Activated CD4-positive, alpha-beta T cell treated with anti-CD3 and anti-CD28 coated beads for 48 hours (primary cell): ENCODE measurements at places on chromosomes 5 and 9.

DNA sequence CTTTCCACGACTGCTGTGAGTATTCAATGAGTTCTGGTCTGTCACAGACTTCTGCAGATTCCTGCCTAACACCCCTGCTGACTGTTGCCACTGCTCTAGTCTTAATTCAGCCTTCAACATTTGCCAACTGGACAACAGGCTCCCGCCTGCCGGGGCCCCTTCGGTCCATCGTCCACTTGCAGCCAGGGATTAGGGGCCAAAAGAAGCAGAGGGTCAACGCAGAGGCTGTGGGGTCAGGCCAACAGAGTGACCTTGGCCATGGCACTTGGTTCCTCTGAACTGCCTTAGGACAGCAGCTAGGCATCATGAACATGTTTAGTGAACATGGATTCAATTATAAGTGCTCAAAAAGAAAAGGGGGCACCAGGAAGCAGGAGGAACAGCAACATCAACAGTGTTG lies 28.7 kb downstream of the MORN5 start:
- DNase-seq = no peak

DNA sequence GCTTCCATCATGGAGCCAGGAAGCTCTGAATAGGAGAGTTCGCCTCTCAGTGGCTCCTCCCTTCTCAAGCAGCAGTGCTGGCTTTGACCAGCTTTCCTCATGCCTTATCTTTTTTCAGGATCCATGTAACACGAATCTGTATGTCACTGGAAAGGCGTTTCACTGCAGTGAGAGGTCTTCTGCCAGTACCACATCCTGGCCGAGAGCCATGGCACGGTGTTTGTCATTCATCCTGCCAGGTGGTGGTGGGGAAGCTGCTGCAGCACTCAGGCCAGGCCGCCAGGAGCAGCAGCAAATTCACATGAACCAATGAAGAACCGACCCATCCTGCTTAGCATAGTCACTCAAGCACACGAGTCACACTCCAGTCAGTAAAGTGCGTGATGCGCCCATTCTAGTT lies 179.0 kb downstream of the FANCC start:
- DNase-seq = no peak

GRCh38 chr5:119274767-119275130 lies 81.1 kb upstream of the TNFAIP8 start:
- DNase-seq = no peak

DNA sequence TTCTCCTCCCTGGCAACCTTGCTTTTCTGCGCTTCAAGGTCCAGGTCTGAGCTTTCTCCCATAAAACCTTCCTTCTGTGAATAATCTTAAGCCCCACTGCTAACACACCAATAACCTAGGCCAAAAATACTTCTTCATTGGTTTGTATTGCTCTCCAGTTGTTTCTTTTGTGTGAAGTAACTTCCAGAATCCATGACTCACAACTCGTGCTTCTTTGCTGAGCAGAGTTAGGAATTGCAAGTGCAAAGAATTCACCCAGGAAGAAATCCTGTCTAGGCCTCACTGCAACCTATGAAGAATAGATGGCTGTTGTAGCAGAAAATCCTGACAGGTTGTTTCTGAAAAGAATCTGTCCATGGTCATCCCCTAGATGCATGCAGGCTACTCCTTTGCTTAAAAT lies 295.7 kb downstream of the MED10 start:
- DNase-seq = no peak

DNA sequence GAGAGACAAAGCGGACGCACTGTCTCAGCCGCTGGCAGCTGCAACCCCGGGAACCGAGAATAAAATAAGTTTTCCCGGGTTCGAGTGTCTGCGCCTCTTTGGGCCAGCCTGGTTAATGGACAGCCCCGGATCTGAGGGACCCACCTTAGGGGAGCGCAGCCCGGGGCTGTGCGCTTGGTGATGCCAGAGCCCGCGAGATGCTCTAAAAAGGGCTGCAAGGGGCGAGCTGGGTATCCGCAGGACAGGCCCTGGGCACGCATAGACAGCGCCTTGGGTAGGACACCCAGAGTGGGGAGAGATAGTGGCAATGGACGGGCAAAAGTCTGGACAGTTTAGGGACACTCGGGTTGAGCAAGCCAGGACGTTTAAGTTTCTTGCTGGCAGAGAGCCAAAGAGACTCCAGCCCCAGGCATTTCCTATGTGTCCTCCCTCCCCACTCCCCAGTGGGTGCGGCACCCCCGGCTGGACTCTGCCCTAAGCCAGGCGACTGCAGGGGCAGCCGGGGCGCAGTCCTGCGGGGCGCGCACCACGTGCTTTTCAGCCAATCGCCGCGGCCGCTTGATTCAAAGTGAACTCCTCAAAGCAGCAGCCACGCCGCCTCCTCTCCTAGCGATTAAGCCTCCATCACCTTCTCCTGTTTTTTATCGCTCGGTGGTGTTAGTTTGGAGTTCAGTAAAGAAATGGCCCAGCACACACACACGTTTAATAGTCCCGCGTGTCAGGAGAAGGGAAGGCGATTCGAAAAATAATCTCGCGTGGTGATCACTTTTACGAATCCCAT lies 616 bp upstream of the ENC1 start:
- DNase-seq = peak; percentile 58

DNA sequence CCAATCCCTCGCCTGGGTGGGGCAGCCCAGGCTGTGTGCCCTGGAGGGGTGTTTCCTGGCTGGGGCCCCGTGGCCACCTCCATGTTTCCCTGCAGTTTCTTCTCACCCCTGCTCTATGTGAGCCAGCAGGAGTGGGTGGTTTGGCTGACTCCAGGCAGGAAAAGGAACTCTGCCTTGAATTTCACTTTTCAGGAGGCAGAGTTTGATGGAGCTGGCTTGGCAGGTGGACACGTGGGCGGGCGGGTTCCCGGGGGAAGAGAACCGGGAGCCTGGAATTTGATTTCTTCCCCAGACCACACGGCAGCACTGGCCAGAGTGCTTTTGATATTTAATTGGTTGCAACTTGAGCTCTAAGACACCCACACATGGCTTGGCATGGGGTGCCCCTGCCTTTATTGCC lies 119.8 kb upstream of the PANK3 start:
- no peak for DNase-seq

DNA sequence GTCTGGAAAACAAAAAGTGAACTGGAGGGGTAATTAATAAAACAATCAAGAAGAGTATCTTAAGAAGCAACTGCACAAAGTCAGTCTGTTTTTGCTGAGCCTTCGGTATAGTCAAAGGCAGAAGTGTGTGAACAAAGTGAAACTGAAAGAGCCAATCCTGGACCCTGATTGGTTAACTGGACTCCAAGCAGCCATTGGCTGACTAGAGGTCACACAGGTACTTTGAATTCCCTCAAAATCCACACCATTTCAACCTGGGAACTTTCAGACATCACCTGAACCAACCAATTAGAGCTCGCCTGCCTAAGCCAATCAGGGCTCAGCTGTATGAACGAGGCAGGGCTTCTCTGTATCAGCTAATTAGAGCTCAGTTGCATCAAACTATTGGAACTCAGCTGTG lies 286.7 kb downstream of the TLE4 start:
- no peak for DNase-seq

DNA sequence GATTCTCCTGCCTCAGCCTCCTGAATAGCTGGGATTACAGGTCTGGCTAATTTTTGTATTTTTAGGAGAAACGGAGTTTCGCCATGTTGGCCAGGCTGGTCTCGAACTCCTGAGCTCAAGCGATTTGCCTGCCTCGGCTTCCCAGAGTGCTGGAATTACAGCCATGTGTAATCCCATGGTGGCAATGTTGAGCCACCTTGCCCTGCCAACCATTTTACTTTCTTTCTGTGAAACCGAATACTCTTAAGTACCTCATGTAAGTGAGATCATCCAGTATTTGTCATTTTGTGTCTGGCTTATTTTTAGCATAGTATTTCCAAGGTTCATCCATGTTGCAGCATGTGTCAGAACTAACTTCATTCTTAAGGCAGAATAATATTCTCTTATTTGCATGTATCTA lies 8.2 kb downstream of the PRRC2B start:
- no peak for DNase-seq

DNA sequence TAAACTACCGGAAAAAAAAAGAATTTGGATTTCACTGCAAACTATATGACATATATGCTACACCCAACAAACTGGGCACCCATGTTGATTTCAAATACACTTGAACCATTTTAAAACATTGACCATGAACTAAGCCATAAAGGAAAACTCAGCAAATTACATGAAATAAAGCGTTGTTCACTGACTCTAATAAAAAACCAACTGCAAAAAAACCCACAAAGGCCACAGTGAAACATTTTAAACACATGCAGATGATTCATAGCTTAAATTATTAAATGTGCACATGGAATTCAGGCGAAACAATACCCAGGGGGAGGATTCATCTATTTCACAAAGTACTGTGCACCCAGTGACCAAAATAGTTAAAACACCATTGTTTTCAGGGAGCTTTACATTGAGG lies 33.3 kb downstream of the MTRR start:
- DNase-seq = no peak

DNA sequence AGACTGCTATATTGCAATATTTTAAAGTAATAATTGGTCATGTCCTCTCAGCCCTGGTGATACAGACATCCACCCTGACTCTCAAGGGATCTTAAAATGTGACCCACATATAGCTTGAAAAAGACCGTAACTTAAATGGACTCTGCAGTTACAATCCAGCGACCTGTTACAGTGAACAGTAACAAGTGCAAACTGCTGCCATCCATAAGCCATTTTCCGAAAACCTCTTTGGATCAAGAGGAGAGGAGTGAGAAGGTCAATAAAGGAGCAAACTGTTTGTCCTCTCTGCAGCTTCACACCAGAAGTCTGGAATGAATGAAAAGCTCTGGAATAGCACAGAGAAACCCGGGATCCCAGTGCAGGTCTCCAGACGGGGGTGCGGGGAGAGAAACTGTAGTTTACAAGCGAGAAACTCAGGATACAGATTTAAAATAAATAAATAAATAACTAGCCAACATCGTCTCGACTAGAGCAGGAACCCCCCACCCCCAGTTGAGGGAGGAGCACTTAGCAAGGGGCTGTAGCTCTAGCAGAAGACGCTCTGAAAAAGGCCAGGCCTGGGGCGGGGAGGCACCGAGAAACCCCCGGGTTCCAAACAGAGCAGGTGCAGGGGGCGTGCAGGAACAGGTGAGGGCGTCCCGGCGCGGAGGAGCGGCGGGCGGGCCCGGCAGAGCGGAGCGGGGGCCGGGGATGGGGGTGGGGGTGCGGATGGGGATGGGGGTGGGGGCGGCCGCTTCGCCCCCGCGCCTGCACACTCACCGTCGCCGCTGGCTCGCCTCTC lies 572 bp downstream of the ZDHHC21 start:
- DNase-seq = peak; percentile 43

GRCh38 chr5:113024076-113024697 lies 47.6 kb downstream of the DCP2 start:
- no peak for DNase-seq
